ENCODE measurements at places on chromosomes 11 and 22.

DNA sequence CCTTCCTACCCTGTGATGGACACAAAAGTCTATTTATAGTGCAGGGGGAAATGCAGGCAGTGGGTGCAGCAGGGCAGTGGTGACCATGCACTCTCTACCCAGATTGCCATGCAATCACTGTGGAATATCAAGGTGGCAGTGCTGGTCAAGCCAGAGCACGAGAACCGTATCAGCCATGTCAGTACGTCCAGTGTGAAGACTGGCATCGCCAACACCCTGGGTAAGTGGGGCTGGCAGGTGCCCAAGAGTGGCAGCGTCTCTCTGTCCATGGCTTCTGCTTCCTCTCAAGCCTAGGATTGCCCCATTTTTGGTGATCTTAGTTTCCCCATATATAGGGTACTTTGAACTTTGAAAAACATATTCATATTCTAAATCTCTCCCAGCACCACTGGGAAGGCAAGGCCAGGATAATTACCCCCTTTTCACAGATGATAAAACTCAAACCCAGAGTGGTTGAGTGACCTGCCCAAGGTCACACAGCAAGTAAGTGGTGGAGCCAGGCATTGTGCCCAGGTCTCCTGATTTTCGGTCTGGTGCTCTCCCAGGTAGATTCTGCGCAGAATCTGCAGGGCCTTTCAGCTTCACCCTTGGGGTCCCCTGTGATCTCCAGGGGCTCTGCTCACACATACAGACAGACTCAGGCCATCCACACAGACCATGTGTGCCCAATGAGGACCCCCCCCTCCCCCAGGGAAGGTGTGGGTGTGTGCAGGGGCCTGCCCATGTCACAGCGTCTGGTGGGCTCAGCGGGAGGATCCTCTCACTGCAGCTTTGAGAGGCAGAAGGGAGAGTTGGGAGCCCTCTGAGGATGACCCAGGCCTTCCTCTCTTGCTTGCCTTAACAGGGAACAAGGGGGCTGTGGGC, 7.1 kb downstream of the INPPL1 start:
- no peak for DNase-seq

DNA sequence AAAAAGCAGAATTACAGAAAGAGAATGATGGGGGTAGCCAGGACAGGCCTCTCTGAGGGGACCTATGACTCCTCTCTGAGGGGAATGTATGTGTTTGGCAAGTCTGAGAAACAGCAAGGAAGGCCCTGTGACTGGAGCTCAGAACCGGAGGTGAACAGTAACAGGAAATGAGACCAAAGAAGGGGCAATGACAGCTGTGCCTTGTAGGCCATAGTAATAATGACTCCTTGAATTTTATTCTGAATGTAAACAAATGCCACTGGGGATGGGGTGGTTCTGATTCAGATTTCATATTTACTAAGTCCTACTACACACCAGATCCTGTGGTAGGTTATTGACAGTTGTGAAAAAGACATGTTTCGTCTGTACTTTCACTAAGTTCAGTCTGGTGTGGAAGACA, 52.8 kb upstream of the APOA1 start:
- DNase-seq = no peak

DNA sequence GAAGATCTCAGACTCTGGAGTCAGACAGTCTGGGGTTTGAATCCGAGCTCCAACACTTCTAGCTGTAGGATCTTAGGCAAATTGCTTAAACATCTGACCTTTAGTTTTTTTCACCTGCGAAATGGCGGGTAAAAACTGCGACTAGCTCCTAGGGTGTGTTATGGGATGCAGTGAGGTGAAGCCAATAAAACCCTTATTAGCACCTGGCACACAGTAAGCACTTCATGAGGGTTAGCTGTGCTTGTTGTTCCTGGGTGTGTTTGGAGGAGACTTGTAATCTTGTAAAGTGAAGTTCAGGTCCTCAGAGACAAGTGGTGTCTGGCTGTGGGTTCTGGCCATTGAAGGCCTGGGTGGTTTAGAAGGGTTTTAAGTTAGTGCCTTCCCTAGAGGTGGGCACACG, 68.9 kb downstream of the ZBTB16 start:
- no peak for DNase-seq

DNA sequence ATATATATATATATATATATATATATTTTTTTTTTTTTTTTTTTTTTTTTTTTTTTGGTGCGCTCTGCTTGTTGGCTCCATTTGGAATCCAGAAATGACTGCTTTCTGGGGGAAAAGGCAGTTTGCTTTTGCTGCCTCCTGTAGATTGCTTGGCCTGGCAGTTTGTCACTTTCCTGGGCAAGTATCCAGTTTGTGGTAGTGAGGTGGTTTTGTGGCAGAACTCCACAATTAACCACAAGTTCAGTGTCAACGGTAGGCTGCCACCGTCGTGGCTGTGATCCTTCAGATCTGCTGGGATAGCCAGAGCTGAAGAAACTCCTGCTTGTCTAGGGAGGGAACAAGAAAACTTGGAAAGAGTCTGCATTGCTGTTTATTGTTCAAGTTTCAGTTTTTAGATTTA, 5.0 kb upstream of the PDE3B start:
- DNase-seq = no peak

DNA sequence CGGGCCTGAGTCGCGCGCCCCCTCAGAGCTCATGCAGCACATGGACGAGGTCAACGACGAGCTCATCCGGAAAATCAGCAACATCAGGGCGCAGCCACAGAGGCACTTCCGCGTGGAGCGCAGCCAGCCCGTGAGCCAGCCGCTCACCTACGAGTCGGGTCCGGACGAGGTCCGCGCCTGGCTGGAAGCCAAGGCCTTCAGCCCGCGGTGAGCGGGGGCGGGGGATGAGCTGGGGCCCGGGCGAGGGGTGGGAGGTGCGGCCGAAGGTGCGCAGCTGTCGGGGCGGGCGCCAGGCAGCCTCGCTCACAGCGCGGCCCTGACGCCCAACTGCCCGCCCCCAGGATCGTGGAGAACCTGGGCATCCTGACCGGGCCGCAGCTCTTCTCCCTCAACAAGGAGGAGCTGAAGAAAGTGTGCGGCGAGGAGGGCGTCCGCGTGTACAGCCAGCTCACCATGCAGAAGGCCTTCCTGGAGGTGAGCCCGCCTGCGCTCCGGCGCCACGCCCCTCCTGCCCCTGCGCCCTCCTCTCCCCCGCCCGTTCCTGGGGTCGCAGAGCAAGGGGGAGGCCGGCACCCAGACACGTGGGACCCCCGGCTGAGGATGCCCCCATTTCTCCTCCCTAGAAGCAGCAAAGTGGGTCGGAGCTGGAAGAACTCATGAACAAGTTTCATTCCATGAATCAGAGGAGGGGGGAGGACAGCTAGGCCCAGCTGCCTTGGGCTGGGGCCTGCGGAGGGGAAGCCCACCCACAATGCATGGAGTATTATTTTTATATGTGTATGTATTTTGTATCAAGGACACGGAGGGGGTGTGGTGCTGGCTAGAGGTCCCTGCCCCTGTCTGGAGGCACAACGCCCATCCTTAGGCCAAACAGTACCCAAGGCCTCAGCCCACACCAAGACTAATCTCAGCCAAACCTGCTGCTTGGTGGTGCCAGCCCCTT, 20.5 kb downstream of the EPS8L2 start:
- DNase-seq = peak; percentile 34

DNA sequence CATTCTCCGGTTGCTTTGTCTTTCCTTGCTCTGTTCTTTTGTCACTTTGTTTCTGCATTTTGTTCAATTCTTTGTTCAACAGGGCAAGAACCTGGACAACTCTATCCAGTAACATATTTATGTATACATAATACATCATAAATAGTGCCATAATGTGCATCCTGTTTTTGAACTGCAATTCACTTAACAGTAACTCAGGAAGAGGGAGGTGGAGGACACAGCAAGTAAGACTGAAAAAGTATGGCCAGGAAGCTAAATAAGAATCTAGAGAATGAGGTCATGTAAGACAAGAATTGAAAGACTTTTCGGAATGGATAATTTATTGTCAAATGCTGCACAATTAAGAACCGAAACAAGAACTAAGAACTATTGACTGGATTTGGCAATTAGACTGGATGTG, 29.2 kb upstream of the CHORDC1 start:
- no peak for DNase-seq

GRCh38 chr11:63022441-63022840, 6.8 kb upstream of the SLC22A8 start:
- no peak for DNase-seq

- no peak for DNase-seq
These were observed 6.0 kb upstream of the ACER3 start for GRCh38 chr11:76854709-76855108.

DNA sequence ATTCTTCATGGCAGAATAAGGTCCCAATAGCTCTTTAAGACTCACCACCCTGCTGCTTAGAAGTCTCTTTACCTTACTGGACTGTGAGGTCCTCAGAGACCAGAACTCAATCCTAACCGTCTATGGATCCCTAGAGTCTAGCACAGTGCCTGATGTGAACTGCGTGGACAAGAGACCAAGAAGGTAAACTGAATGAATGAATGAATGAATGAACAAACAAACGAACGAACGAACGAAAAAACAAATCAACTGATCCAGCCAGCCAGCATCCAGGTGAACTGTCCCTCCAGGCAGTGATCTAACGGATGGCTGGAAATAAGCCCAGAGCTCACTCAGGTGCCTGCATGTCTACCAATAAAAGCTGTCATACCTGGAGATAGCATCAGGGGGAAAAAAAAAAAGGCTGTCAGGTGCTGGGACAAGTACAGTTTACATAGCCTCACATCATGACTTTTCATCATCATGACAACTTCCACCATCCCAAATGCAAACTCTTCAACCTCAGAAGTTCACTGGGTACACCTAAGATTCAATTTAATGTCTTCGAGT, 59.8 kb downstream of the PACSIN2 start:
- DNase-seq = peak; percentile 1

GRCh38 chr11:78349624-78350023, 68.0 kb downstream of the GAB2 start:
- no peak for DNase-seq

GRCh38 chr22:50157709-50158375, 12.7 kb upstream of the PANX2 start:
- no peak for DNase-seq

- no peak for DNase-seq
These were observed 194.7 kb downstream of the OR4A47 start for GRCh38 chr11:48683226-48683720.

GRCh38 chr11:6530848-6531247, 33.8 kb downstream of the DNHD1 start:
- DNase-seq = no peak

DNA sequence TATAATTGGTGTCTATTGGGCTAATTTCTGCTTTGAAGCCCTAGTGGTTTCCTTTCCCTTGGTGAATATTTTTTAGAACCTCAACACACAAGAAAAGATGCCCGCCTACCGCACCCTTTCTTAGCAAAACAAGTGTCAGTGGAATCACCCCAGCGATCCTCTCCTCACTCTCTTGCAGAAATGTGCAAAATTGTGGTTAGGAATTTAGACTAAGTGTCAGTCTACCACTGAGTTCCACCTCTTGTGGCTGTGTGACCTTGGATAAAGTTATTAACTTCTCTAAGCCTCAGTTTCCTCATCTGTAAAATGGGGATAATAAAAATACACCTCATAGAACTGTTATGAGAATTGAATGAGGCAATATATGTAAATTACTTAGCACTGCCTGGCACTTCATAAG, 5.3 kb upstream of the JAML start:
- no peak for DNase-seq

DNA sequence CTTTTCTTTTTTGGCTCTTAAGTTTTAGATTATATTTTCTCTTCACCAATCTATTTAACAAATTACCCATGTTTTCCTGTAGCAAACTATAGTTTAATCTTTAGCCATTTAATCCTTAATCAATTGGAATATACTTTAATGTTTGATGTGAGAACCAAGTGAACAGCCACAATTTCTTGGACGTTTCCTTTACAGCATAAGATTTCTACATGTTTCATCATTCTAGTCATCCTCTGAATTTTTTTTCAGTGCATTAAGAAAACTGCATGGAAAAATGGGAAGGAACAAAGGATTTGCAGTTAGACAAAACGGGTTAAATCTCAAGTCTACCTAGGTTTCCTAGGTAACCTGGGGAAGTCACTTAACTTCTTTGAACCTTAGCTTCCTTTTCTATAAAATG, 507.1 kb upstream of the CCDC90B start:
- DNase-seq = no peak

DNA sequence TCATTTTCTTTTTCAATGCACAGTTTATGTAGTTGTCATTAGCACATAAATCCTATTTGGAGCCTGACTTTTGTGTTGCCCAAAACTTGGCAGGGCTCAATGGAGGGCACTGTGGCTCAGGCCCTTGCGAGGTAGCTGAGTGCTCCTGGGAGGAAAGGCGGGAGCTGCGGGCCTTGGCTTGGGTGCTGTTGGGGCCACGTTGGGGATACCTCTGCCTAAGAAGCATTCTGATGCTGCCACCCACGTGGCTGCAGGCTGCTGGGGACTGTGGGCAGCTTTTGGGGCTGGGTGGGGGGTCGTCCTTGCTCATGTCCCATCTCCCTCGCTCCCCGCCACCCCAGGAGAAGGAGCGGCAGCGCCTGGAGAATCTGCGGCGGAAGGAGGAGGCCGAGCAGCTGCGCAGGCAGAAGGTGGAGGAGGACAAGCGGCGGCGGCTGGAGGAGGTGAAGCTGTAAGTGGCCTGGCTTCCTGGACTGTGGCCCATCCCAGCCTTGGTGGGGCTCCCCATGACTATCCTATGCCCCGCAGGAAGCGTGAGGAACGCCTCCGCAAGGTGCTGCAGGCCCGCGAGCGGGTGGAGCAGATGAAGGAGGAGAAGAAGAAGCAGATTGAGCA, 20.9 kb downstream of the INCENP start:
- DNase-seq = no peak

GRCh38 chr22:43742154-43742950, 69.8 kb downstream of the EFCAB6 start:
- DNase-seq = no peak

- DNase-seq = no peak
These were observed 75.4 kb upstream of the PPARA start for GRCh38 chr22:46074771-46075551.

GRCh38 chr22:29635734-29636357, 32.4 kb downstream of the NF2 start:
- peak; percentile 70 for DNase-seq

GRCh38 chr11:3959015-3959902, 103.8 kb downstream of the STIM1 start:
- DNase-seq = no peak

DNA sequence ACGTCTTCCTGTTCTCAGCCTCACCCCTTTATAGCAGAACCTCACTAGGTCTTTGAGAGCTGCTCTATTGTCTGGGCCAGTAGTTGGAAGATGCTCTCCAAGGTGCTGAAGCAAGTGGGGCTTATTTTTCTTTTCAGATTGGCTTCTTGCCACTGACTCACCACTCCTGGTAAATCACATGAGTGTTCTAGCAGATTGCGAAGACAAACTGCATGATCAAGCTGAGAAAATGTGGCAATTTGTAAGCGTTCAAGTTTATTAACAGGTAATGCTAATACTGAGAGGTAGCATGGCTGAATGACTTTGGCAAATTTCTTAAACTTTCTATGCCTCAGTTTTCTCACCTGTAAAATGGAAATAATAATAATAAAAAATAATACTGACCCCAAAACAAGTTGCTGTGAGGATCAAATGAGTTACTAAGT, 59.2 kb downstream of the CACNG2 start:
- DNase-seq = peak; percentile 85

GRCh38 chr11:61384271-61385242, 7.8 kb upstream of the TMEM216 start:
- peak; percentile 47 for DNase-seq

GRCh38 chr11:129734654-129735053, 81.0 kb upstream of the TMEM45B start:
- no peak for DNase-seq

Measured in suppressor macrophage (primary cell).